ENCODE measurements at places on chromosomes 5 and 9.

DNA sequence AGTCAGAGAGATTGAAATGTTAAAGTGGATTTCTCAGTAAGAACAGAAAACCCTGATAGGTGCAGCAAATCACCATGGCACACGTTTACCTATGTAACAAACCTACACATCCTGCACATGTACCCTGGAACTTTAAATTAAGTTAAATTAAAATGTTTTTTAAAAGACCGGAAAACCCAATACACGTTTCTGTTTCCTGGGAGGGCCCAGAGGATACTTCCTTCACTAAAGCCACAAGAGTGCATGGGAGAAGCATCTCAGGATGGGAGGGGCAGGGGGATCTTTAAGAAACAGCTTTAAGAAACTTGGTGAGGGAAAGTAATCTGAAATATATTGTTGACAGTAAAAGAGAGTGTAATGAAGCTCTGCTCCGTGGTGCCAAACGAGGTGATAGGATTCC, 164.7 kb upstream of the PTGER4 start:
- no peak for DNase-seq

GRCh38 chr5:83322273-83322924, 149.1 kb upstream of the VCAN start:
- DNase-seq: no peak

DNA sequence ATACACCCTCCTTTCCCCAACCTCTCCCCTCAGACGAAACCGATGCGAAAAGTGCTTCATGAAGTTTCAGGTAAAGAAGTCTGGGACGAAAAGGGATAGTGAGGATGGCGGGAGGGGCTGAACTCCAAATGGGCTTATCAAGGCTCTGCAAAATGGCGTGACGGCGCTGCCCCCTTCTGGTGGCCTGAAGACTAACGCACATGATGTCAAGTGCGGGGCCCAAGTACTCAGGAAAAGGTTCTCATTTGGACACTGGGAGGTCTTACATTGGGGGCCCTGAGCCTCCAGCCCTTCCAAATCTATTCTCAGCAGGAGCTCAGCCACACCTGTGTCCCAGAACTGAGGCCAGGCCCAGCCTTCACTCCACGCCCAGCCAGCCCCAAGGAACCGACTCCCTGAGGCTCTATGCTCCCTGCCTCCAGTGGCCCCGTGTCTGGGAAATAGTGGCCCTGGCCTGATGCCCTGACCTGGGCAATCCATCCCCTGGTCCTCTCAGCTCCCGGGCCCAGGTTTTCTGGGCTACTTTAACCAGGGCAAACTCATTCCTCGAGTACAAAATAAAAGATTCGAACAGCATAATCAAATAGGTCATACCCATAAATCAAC, 119.9 kb downstream of the KCNIP1 start:
- no peak for DNase-seq

- DNase-seq: peak; percentile 71
These were observed 7.1 kb downstream of the UBAP1 start for GRCh38 chr9:34185778-34186551.

DNA sequence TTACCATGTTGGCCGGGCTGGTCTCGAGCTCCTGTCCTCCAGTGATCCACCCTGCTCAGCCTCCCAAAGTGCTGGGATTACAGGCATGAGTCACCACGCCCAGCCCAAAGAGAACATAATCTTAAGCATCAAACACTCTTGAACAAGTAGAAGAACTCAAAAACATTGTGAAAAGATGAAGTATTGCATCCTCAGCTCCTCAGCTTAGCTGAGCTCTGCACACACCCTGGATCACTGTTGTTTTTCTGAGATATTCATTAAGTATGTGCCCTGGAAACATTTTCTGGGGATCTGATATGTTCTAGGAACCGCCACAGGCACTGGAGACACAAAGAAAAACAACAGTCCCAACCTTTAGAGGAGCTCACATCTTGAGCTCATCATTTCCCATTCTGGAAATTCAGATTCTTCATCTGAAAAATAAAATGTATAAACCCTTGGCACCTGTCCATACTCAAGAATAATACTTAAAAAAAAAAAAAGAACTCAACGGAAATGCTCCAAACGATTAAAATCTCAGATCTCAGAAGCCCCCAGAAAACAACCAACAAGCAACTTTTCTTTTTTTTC, 62.2 kb upstream of the ZNF462 start:
- no peak for DNase-seq

- no peak for DNase-seq
These were observed 74.3 kb downstream of the DCP2 start for GRCh38 chr5:113050721-113051382.

- DNase-seq: no peak
These were observed 41.6 kb upstream of the FST start for GRCh38 chr5:53438486-53439472.

Data from NCI-H1105 treated with DMSO at 0.1 percent for 48 hours (cell line).